ENCODE measurements at places on chromosomes 7 and 10.

DNA sequence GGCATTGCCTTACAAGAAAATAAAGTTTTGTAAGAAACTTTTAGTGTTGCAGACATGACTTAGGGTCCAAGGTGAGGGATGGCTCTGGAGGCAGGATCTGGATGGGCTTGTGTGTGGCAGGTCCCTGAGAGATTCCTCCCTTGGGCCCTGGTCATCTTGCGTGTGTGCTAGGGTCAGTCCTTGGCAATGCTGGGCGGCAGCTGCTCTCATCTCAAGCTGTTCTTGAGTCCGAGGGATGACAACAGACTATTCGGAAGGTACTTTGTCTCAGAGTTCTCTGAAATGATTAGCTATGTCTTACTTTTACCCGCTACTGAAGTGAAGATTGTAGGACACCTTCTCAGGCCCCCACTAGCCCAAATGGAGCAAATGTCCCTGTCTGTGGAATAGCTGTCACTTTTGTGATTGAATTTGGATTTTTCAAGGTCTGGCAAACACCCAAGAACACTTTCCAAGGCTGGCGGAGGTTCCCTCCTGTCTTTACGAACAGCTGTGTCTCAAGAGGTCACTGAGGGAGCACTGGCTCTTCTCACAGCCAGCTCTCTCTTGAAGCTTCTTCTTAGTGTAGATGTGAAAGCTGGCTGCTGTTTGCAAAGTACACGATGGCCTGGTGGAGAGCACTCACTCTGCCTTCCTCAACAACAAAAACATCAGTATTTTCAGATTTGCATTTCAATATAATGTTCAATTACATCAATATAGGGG lies 253.6 kb downstream of the STK31 start:
- no peak for DNase-seq

DNA sequence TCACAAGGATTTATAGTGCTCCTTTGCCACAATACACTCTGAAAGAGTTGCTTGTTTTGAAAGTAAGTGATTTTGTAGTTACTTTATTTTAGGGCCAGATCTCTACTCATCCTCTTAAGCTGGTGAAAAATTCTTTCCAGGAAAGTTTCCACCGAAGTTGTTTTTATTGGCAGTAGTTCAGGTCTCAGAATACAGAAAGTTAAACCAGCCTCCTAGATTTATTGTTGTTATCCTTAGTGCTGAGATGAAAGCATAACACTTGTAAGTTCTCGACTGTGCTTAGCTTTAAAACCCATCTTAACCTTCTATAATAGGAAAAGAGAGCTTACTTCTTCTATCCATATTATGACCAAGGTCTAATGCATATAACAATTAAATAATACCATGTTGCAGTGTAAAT lies 5.5 kb downstream of the AP3M1 start:
- no peak for DNase-seq

GRCh38 chr10:122786269-122786668 lies 59.4 kb downstream of the CUZD1 start:
- DNase-seq = no peak

- DNase-seq = no peak
These were observed 229.8 kb downstream of the KCND2 start for GRCh38 chr7:120502825-120503224.

- no peak for DNase-seq
These were observed 48.9 kb downstream of the ZNF503 start for GRCh38 chr10:75352650-75353049.

- DNase-seq = no peak
These were observed 103.3 kb upstream of the PFKP start for GRCh38 chr10:2963889-2964631.

GRCh38 chr10:43212043-43212721 lies 54.7 kb downstream of the RASGEF1A start:
- DNase-seq = no peak

All from uterus (tissue), 4 donors.